ENCODE measurements at places on chromosomes 6 and 20. TPM values are rescaled to one million over a fixed set of nuclear protein-coding genes. Genes with fewer than 3 reads are reported as not detected.

Gene HLA-DPA1
- not detected for total RNA-seq

- DNase-seq = no peak
Measured at GRCh38 chr20:25020901-25021301, 28.4 kb upstream of the APMAP start.

DNA sequence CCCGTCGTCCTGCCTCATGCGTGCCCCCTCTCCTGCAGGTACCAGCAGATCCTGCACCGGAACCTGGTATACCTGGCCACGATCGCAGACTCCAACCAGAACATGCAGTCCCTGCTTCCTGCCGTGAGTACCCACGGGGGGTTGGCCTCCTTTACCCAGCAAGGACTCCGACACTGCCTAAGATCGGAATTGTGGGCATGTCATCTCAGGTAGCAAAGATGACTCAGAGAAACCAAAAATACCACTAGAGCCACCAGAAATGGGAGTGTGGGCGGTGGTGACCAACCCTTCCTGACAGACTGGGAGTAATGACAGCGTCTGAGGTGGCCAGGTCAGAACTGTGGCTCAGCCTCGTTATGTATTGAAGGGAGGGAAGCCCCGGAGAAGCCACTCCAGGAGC, 16.3 kb downstream of the SS18L1 start:
- DNase-seq = no peak

DNA sequence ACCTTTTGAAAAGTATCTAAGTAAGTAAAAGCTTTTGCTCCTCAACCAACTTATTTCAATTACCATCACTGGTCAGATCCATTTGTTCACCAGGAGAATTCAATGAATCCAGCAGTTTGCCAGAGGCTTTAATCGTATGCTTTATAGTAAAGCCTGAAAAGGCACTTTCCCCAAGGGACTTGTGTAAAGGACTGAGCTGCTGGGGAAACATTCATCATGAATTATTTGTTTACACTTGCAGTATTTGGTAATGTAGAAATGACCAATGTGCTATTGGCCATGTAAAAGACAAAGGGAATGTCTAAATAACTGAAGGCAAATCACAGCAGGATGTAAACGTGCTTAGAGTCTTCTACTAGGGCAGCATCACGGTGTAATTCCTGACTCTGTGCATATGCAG, 471.4 kb downstream of the ADGRB3 start:
- no peak for DNase-seq

- no peak for DNase-seq
Measured at GRCh38 chr6:106146852-106147351, 60.8 kb downstream of the PRDM1 start.

All from NCI-H460 (cell line).